ENCODE measurements at places on chromosomes 11 and 22. TPM values are rescaled to one million over a fixed set of nuclear protein-coding genes. Genes with fewer than 3 reads are reported as not detected.
A peak's percentile ranks its signal among the peaks of the same experiment; 100 is the strongest.

MTCH2 gene
- total RNA-seq = 65.6 TPM

CRYBA4 gene
- not detected for total RNA-seq

TCN1 gene
- not detected for total RNA-seq

OR4S2 gene
- not detected for total RNA-seq

ALDH3B1 gene
- total RNA-seq = 2.4 TPM

GRCh38 chr11:117833401-117833891 lies 8.9 kb upstream of the FXYD2 start:
- peak; percentile 48 for DNase-seq
- no peaks in the 10 kb centered on the region for H3K27me3 ChIP-seq
- H3K4me1 ChIP-seq = no peaks in the 10 kb centered on the region
- H3K4me3 ChIP-seq = no peak overlapping the region
- H3K36me3 ChIP-seq = no peaks in the 10 kb centered on the region

GRCh38 chr22:21101877-21102638 lies 56.3 kb downstream of the LRRC74B start:
- H3K27me3 ChIP-seq = no peaks in the 10 kb centered on the region
- H3K36me3 ChIP-seq = no peaks in the 10 kb centered on the region
- DNase-seq = no peak
- no peak overlapping the region for H3K4me3 ChIP-seq

DNA sequence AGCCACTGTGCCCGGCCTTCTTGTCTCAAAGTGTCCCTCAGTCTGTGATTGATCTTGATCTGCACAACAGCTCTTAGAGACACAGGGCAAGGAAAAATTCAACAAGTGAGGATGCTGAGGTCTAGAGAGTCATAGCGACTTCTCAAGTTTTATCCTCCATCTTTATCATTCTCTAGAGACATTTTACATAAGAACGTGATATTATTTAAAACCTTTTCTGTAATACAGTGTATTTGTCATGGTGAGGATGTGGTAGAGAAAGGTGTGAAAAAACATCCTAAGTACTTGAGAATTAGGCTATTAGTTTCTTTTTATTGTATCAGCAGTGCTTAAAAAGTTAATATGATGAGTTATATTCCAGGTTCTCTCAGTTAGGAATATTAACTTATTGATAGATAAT lies 50.2 kb downstream of the EMSY start:
- H3K36me3 ChIP-seq = no peaks in the 10 kb centered on the region
- DNase-seq = no peak
- H3K27ac ChIP-seq = no peak overlapping the region
- H3K27me3 ChIP-seq = no peaks in the 10 kb centered on the region

GRCh38 chr22:21030621-21031544 lies 1.5 kb downstream of the SLC7A4 start:
- no peak overlapping the region for H3K4me3 ChIP-seq
- H3K27ac ChIP-seq = no peak overlapping the region
- DNase-seq = no peak
- no peaks in the 10 kb centered on the region for H3K27me3 ChIP-seq

- H3K27me3 ChIP-seq = no peaks in the 10 kb centered on the region
- H3K36me3 ChIP-seq = no peaks in the 10 kb centered on the region
- H3K4me3 ChIP-seq = no peak overlapping the region
- peak overlapping the region; percentile 15 for H3K27ac ChIP-seq
Measured at GRCh38 chr11:33857933-33858371, 33.9 kb downstream of the LMO2 start.

DNA sequence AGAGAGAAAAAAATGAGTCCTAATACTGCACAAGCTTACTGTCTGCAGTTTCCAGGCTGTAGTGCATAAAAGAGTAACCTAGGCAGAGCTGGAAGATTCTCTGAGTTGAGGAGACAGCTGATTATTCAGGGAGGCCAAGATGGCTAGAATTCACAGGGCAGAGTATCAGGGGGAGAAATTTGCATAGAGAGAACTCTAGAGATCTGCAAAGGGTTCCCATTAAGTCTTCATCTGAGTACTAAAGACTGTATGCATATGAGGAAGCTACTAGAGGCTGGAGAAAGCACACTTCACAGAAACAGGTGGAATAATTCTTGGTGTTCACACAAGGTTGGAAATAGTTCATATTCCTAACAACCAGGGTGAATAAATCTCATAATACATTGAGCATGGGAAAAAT lies 66.6 kb upstream of the RRAS2 start:
- no peak overlapping the region for H3K27ac ChIP-seq
- DNase-seq = no peak
- H3K27me3 ChIP-seq = no peaks in the 10 kb centered on the region
- H3K36me3 ChIP-seq = no peaks in the 10 kb centered on the region

GRCh38 chr11:72069787-72070251 lies 10.5 kb downstream of the NUMA1 start:
- no peaks in the 10 kb centered on the region for H3K4me1 ChIP-seq
- no peaks in the 10 kb centered on the region for H3K36me3 ChIP-seq
- H3K4me3 ChIP-seq = no peak overlapping the region
- DNase-seq = peak; percentile 86
- H3K27ac ChIP-seq = peak overlapping the region; percentile 80
- H3K27me3 ChIP-seq = no peaks in the 10 kb centered on the region

DNA sequence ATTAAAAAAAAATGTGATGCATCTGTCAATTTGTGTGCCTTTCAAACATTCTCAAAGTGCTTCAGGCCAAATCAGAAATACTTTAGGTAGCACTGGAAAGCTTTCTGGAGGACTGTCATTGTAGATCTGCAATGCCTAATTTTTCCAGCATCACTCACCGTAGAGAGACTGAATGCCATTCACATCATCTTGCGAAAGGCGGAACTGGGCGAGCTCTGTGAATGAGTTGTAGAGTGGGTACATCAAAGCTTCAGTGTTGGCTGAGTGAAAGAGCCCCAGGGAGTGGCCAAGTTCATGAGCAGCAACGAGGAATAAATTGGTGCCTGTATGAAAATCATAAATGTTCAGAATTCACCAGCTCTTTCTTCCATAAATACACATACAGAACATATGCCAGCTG lies 4.0 kb downstream of the MMP10 start:
- no peak overlapping the region for H3K27ac ChIP-seq
- no peaks in the 10 kb centered on the region for H3K27me3 ChIP-seq
- DNase-seq = no peak
- H3K4me1 ChIP-seq = no peaks in the 10 kb centered on the region
- H3K36me3 ChIP-seq = no peaks in the 10 kb centered on the region

DNA sequence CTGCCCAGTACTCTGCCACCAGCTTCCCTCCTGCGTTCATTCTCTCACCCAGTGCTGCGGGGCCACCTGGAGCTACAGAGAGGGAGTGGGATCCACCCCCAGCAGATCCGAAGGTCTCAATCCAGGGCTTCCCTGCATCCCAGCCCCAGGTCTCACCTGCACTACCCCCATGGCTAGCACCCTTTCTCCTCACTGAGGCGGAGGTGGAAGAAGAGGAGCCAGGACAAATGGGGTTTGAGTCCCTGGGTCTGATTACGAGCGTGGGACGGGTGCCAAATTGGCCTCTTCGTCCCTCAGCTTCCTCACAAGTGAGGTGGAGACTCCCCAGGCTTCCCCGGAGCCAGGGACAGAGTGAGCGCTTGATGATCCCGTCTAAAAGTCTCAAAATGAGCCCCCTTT lies 64.2 kb downstream of the NFAM1 start:
- H3K36me3 ChIP-seq = no peaks in the 10 kb centered on the region
- no peak for DNase-seq
- no peaks in the 10 kb centered on the region for H3K27me3 ChIP-seq
- H3K27ac ChIP-seq = no peak overlapping the region
- peaks cover 6% of the 10 kb centered on the region for H3K4me1 ChIP-seq
- peak overlapping the region; percentile 48 for H3K4me3 ChIP-seq

GRCh38 chr11:97990162-97990920 lies 1030.4 kb upstream of the CNTN5 start:
- no peaks in the 10 kb centered on the region for H3K27me3 ChIP-seq
- H3K36me3 ChIP-seq = no peaks in the 10 kb centered on the region
- no peak overlapping the region for H3K4me3 ChIP-seq
- H3K27ac ChIP-seq = no peak overlapping the region
- no peaks in the 10 kb centered on the region for H3K4me1 ChIP-seq

GRCh38 chr11:72454791-72455190 lies 20.5 kb upstream of the CLPB start:
- no peak overlapping the region for H3K4me3 ChIP-seq
- no peaks in the 10 kb centered on the region for H3K4me1 ChIP-seq
- no peaks in the 10 kb centered on the region for H3K36me3 ChIP-seq
- DNase-seq = no peak

GRCh38 chr22:50183141-50183971 lies 2.4 kb upstream of the TRABD start:
- H3K27me3 ChIP-seq = no peaks in the 10 kb centered on the region
- H3K4me1 ChIP-seq = peaks cover 15% of the 10 kb centered on the region
- no peak overlapping the region for H3K4me3 ChIP-seq

GRCh38 chr11:46341454-46341853 lies 5.8 kb upstream of the DGKZ start:
- H3K36me3 ChIP-seq = no peaks in the 10 kb centered on the region
- H3K27ac ChIP-seq = peak overlapping the region; percentile 24
- no peak for DNase-seq

DNA sequence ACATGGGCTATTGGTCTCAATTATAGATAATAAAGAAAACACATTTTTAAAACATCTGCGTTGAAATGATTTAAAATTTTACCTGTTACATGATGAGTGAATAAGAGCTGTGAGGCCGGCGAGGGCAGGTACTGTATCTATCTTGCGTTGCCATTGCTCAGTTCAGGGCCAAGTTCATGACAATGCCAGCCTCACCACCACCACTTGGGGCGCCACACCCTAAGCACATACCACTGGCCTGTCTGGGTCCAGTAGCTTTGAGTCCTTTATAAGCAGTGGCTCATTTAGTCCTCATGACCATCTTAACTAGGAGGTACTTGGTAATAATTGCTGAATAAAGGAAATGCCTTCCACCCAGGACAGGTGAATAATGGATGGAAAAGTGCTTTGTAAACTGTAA lies 14.5 kb upstream of the MB start:
- H3K27me3 ChIP-seq = no peaks in the 10 kb centered on the region
- H3K36me3 ChIP-seq = no peaks in the 10 kb centered on the region
- DNase-seq = no peak
- H3K4me3 ChIP-seq = no peak overlapping the region
